Upper lobe of right lung (tissue), 1 donor: ENCODE measurements at places on chromosomes 3 and 15. TPM values are rescaled to one million over a fixed set of nuclear protein-coding genes. Genes with fewer than 3 reads are reported as not detected.

Gene RASGRF1
- 105 TPM for total RNA-seq

DNA sequence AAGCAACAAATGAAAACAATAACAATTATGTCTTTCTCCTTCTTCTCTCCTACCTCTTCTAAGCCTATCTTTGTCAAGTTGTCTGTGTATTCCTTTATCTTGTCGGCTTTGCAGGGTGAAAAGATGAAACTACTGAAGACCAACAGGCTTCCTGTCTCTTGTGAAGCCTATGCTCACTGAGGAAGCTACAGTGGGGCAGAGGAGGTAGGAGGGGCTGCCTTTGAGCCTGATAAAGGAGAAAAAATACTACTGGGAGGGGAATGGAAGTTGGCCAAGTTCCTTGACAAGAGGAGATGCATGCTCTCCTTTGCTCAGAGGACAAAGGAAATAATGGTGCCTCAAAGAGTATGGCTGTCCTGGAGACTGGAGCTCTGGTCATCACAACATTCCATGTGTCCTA lies 92.0 kb downstream of the IGSF11 start:
- H3K4me1 ChIP-seq, result no peaks in the 10 kb centered on the region
- H3K4me3 ChIP-seq, result no peak overlapping the region
- H3K27me3 ChIP-seq, result no peaks in the 10 kb centered on the region
- H3K27ac ChIP-seq, result no peak overlapping the region

- H3K27me3 ChIP-seq, result no peaks in the 10 kb centered on the region
- H3K4me3 ChIP-seq, result peak overlapping the region; percentile 4
- no peaks in the 10 kb centered on the region for H3K4me1 ChIP-seq
- H3K36me3 ChIP-seq, result no peaks in the 10 kb centered on the region
Measured at GRCh38 chr3:65596571-65597225, 442.0 kb downstream of the MAGI1 start.

- DNase-seq, result no peak
- H3K27me3 ChIP-seq, result no peaks in the 10 kb centered on the region
- no peak overlapping the region for H3K27ac ChIP-seq
- no peaks in the 10 kb centered on the region for H3K4me1 ChIP-seq
Measured at GRCh38 chr15:48222627-48223026, 16.5 kb downstream of the SLC12A1 start.

- H3K4me1 ChIP-seq, result peaks cover 23% of the 10 kb centered on the region
- no peak for DNase-seq
- no peak overlapping the region for H3K27ac ChIP-seq
Measured at GRCh38 chr3:195537995-195538394, 5.1 kb downstream of the PPP1R2 start.

GRCh38 chr3:74357881-74358280 lies 256.6 kb downstream of the CNTN3 start:
- H3K4me3 ChIP-seq, result no peak overlapping the region
- H3K4me1 ChIP-seq, result no peaks in the 10 kb centered on the region
- no peak for DNase-seq
- H3K27ac ChIP-seq, result no peak overlapping the region

Gene P2RY13
- total RNA-seq, result 8.2 TPM

DNA sequence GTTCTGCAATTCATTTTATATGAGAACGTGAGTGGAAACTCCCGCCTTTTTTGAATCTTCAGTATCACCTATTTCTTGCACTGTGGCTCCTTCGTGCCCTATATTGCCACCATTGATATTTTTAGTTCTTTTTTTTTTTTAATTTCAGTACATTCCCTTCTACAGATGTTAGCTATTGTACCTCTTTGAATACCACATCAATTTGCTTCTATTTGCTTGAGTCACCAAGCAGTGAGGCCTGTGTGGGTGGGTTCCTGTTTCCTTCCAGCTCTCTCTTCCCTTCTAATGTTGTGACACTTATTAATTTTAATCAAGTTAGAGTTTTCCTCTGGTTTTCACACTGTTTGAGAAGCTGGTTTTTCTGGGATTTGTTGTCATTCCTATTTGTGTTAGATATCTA lies 8.7 kb downstream of the HACD2 start:
- DNase-seq, result no peak
- no peak overlapping the region for H3K27ac ChIP-seq
- no peak overlapping the region for H3K4me3 ChIP-seq

DNA sequence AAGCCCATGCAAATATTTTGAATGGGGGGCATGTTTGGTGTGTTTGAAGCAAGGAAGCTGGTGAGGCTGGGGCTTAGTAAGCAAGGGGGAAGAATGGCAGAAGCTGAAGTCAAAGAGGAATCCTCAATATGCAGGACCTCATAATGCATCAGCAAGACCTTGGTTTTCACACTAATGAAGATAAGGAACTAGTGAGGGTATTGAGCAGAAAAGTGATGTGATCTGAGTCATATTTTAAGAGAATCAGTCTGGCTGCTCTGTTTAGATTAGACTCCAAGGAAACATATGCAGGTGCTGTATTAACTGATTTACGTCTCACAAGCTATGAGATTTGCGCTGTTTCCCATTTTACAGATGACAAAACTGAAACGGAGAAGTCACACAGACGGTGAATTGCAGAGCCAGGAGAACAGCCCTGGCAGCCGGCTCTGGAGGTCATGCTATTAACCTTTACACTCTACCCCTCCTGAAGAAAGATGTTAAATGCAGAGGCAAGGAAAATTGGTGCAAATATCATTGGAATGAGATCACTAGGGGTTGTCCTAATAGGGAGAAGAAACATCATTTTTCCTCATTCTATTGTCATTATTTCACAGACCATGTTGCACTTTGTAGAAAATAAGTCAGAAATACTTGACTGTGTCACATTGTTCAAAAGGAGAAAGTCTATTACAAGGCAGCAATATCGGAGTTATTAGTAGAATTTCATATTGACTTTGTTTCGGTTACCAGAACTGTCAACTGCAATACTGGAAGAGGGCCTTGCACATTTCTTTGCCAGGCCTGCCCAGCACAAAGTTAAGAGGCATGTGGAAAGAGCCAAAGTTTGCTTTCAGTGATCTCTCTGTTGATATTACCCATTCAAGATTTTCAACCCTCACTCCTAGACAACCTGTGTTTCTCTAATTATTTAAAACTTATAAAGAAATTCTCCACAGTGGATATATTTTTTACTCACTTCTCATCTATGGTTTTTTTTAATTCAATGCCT lies 64.9 kb downstream of the COL8A1 start:
- H3K27me3 ChIP-seq, result no peaks in the 10 kb centered on the region
- no peaks in the 10 kb centered on the region for H3K4me1 ChIP-seq
- no peaks in the 10 kb centered on the region for H3K36me3 ChIP-seq
- H3K27ac ChIP-seq, result no peak overlapping the region
- H3K4me3 ChIP-seq, result no peak overlapping the region
- DNase-seq, result no peak

Gene HIGD2B
- total RNA-seq, result not detected

Gene SLC9C1
- not detected for total RNA-seq
